ENCODE measurements at places on chromosomes 1 and 21.
A peak's percentile ranks its signal among the peaks of the same experiment; 100 is the strongest.

DNA sequence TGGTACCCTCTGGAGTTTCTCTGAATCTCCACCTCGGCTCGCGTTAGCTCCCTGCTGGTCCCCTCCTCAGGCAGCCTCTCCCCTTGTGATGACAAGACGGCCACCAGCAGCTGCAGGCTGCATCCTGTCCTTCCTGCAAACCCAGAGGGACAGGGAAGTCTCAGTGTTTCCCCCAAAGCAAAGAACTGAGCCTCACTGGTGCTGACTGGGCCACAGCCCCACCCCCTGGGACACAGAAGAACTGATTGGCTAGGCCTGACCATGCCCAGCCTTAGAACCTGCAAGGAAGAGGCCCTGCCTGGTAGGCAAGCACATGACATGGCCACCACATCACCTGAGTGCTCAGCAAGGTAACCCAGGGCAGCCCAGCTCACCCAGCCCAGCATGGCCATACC, 34.6 kb downstream of the TMEM51 start:
- no peak for DNase-seq

- no peak for DNase-seq
Measured at GRCh38 chr1:8354038-8354437, 36.1 kb downstream of the SLC45A1 start.

DNA sequence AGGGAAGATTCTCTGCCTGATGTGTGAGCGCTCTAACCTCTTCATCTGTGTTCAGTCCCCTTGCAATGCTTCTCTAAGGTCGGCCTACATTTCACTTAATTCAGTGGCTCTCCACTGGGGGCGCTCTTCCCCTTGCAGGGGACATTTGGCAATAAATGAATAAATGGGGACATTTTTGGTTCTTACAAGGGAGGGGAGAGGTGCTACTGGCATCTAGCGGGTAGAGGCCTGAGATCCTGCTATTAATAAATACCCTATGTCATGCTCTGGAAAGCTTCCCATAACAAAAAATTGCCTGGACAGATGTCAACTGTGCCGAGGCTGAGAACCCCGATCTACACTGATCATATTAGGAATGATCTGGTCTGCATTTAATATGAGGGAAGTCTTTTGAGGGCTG, 25.9 kb upstream of the DNAJC11 start:
- DNase-seq = peak; percentile 25

DNA sequence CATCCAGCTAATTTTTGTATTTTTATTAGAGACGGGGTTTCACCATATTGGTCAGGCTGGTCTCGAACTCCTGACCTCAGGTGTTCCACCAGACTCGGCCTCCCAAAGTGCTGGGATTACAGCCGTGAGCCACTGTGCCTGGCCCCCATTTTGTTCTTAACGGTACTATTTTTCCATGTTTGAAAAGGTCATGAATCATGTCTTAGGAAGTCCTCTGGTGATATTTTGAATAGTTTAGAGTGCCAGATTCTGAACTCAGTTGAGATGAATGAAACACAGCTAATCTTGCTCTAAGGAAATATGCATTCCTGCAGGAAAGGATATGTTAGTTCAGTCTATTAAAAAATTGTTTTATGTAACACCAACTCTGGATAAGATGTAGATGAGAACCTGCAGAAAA, 62.6 kb upstream of the ATP2B4 start:
- DNase-seq = no peak

GRCh38 chr1:158078569-158079080, 85.2 kb downstream of the KIRREL1 start:
- no peak for DNase-seq

GRCh38 chr1:61132176-61132638, 49.8 kb downstream of the NFIA start:
- no peak for DNase-seq

DNA sequence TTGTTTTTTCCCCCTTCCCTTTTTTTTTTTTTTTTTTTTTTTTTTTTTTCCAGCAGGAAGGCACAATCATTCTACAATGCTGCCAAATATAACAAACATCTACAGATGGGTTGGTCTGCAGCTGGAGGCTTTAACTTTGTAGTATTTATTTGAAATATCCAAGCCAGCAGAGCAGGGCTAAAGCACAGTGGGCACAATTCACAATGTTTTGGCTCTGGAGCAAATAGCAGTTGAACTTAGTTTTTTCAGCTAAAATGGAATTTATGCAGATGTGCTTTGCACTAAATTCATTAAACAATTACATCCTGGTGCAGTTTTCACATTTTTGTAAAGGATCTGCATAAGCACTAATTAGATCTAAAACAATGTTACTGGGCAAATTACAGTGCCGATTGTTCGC, 39.8 kb upstream of the ZBTB18 start:
- no peak for DNase-seq

- no peak for DNase-seq
Measured at GRCh38 chr1:227451954-227452353, 111.4 kb upstream of the ZNF678 start.

DNA sequence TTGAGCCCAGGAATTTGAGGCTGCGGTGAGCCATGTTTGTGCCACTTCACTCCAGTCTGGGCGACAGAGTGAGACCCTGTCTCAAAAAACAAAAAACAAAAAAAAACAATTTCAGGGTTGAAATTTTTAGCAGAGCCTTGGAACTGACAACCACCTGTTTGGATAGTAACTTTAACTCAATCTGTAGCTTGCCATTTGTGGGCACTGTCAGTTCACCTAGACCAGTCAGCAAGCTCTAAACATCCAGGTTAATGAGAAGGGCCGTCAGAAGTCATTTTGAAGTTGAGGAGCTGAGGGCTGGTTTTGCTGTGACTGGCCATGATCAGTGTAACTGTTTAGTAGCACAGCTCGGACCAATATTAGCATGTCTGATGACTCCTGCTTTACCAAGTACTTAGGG, 8.4 kb downstream of the TRAPPC10 start:
- no peak for DNase-seq

- no peak for DNase-seq
Measured at GRCh38 chr1:78359666-78360065, 131.1 kb upstream of the PTGFR start.

DNA sequence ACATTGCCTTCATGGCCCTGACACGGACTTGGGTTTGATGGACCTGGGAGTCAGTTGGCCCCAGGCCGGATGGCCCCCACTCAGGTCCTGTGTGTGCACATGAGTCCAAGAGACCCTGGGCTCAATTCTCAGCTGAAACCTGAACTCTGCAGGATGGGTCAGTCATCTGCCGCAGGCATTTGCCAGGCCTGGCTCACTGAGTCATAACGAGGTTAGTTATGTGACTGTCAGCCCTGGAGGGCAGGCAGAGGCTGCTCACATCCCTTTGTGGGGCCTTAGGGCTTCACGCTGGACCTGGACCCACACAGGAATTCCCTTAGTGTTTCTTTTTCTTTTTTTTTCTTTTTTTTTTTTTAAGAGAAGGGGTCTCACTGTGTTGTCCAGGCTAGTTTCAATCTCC, 46.5 kb downstream of the PSMG1 start:
- DNase-seq = no peak

DNA sequence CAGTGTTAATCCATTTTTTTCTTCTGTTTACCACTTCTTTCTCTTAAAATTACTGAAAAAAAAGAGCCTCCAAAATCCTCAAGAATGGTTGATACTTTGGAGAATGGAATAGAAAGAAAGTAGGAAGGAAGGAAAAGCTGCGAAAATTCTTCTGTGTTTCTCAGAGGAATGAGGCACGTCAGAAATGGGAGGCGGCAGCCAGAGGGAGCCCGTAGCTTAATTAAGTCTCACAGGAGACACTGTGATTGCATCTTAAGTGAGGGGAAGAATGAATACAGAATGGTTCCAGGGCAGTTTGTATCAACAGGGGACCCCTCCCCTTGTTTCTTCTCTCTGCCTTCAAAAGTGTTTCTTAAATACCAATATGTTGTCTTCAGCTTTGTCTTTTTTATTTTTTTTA, 1099.5 kb downstream of the PLA2G4A start:
- DNase-seq = no peak

GRCh38 chr1:22612671-22613571, 23.5 kb upstream of the C1QA start:
- DNase-seq = no peak

- no peak for DNase-seq
Measured at GRCh38 chr21:33067043-33067442, 2.9 kb upstream of the OLIG1 start.

GRCh38 chr1:16677552-16678431, 11.0 kb upstream of the RNU1-3 start:
- peak; percentile 9 for DNase-seq

DNA sequence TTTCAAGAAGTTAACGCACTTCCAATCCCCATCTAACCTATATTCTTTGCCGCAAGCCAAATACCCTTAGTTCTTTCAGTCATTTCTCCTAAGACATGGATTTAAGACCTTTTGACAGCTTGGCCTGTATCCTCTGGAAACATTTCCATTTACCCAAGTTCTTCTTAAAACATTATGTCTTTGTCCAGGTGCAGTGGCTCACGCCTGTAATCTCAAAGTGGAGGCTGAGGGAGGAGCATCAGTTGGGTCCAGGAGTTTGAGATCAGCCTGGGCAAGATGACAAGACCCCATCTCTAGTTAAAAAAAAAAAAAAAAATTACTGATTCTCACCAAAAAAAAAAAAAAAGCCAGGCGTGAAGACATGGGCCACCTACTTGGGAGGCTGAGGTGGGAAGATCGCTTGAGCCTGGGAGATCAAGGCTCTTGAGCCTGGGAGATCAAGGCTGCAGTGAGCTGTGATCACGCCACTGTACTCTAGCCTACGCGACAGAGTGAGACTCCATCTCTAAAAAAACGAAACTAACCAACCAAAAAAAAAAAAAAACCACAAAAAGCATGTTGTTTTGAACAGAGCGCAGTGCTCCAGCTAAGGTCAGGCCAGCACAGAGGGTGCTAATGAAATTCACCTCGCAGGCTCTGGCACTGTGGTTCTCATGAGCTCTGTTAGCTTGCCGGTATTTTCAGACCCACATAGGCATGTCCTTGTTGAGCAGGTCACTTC, 36.0 kb downstream of the NUAK2 start:
- DNase-seq = no peak

DNA sequence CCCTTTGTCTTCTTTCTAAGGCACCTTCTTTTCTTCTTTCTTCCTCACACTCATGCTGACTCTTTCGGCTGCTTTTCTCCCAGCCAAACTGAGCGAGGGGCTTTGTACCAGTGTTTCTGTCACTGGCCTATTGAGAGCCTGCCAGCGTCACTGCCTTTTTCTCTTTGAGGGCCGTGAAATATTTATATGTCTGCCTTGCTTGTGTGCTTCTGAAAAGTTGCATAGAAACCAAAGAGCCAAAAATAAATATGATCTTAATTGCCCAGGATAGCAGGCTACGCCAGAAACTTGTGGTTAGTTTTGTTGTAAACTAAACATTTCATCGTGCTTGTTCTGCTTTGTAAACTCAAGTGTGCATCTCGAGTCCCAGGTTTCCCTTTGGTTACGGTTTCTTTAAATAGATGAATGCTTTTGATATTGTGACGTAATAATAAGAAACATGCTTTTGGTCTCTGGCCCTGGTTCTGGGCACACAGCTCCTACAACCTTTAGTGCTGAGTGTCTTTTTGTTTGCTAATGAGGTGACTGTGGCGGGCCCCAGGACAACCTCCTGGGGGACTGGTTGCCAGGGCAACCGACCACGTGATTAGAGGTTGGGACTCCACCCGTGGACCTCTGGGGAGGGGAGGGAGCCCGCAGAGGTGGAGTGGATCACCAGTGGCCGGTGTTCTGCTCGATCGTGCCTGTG, 10.8 kb downstream of the SLC37A1 start:
- DNase-seq = peak; percentile 21

DNA sequence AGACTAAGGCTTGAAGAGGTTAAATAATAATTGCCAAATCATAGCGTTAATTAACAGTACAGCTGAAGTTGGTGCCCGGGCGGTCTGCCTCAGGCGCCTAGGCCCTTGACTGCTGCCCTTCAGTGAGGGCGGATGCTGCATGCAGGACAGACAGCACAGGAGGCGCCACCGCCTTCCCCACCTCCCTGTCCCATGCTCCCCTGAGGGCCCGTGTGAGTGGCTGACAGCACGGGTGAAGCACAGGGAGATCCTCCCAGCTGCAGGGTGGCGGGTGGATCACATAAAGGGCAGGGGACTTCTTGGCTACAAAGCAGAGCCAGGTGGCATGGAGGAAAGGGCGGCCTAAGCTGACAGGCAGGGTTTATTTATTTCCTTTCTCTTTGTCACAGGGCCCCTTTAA, 49.1 kb downstream of the DDX20 start:
- no peak for DNase-seq
